ENCODE measurements at places on chromosomes 7 and 10.

GRCh38 chr10:101830322-101831168 lies 12.3 kb upstream of the OGA start:
- peaks cover 18% of the 10 kb centered on the region for H3K4me1 ChIP-seq
- H3K27ac ChIP-seq, result peak overlapping the region; percentile 66
- peak; percentile 86 for DNase-seq
- peaks cover 15% of the 10 kb centered on the region for H3K36me3 ChIP-seq
- H3K4me3 ChIP-seq, result no peak overlapping the region
- no peaks in the 10 kb centered on the region for H3K27me3 ChIP-seq

GRCh38 chr7:37312608-37313007 lies 136.1 kb downstream of the ELMO1 start:
- no peaks in the 10 kb centered on the region for H3K36me3 ChIP-seq
- H3K4me1 ChIP-seq, result peaks cover 4% of the 10 kb centered on the region
- H3K27ac ChIP-seq, result no peak overlapping the region
- DNase-seq, result no peak
- no peaks in the 10 kb centered on the region for H3K27me3 ChIP-seq

GRCh38 chr7:8975681-8976080 lies 542.3 kb downstream of the NXPH1 start:
- no peaks in the 10 kb centered on the region for H3K4me1 ChIP-seq
- no peak overlapping the region for H3K27ac ChIP-seq
- H3K4me3 ChIP-seq, result no peak overlapping the region
- DNase-seq, result no peak
- H3K36me3 ChIP-seq, result no peaks in the 10 kb centered on the region

DNA sequence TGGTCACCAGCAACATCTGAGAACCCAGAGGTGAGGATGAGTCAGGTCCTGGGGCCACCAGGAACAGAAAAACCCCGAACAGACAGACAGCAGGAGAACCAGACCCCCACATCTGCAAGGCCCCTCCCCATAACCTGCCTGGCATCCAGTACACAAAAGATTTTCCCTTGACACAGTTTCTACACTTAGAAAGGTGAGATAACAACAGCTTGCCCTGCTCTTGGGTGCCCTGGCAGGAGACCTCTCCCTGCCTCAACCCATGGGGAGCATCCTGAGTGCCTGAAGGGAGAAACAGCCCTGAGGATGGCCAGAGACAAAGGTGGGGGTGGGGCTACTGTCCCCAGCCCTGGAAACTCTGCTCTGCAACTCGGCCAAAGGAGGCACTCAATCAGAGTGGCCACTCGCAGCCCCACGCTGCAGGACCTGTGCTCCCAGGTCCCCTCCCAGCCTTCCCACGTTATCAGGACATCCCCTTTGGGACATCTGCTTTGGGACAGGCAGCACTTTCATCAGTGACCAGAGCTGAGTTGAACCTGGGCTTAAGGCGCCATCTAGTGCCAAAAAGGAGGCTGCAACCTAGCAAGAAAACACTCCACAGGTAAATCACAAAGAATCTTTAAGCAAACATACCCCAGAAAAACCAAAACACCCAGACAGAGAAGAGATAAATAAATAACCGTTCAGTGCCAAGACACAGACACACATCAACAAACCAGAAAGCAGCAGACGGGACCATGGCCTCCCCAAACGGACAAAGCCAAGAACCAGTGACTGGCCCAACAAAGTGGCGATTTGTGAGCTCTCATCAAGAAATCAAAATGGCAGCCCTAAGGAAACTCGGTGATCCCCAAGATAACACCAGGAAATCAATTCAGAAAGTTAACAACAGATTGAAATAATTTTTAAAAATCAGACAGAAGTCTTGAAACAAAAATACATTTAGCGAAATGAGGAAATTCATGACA lies 233.7 kb downstream of the PTPRN2 start:
- no peak overlapping the region for H3K27ac ChIP-seq
- H3K36me3 ChIP-seq, result no peaks in the 10 kb centered on the region
- no peak overlapping the region for H3K4me3 ChIP-seq
- peak; percentile 51 for DNase-seq
- peaks cover 30% of the 10 kb centered on the region for H3K27me3 ChIP-seq

DNA sequence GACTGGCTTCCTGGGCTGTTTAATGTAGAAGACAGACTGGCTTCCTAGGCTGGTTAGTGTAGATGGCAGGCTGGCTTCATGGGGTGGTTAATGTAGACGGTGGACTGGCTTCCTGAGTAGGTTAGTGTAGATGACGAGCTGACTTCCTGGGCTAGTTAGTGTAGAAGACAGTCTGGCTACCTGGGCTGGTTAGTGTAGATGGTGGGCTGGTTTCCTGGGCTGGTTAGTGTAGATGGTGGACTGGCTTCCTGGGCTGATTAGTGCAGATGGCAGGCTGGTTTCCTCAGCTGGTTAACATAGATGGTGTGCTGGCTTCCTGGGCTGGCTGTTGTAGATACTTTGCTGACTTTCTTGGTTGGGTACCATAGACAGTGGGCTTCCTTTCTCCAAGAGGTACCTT lies 122.9 kb upstream of the PPP2R2D start:
- H3K4me1 ChIP-seq, result no peaks in the 10 kb centered on the region
- no peak overlapping the region for H3K27ac ChIP-seq
- no peak for DNase-seq
- no peak overlapping the region for H3K4me3 ChIP-seq
- no peaks in the 10 kb centered on the region for H3K36me3 ChIP-seq

GRCh38 chr7:116968631-116969030 lies 15.3 kb downstream of the ST7 start:
- peaks cover 1% of the 10 kb centered on the region for H3K4me1 ChIP-seq
- no peaks in the 10 kb centered on the region for H3K27me3 ChIP-seq
- DNase-seq, result no peak

GRCh38 chr7:127900732-127901685 lies 130.2 kb downstream of the LRRC4 start:
- H3K27me3 ChIP-seq, result no peaks in the 10 kb centered on the region
- H3K27ac ChIP-seq, result peak overlapping the region; percentile 40
- DNase-seq, result peak; percentile 18
- H3K4me3 ChIP-seq, result no peak overlapping the region

DNA sequence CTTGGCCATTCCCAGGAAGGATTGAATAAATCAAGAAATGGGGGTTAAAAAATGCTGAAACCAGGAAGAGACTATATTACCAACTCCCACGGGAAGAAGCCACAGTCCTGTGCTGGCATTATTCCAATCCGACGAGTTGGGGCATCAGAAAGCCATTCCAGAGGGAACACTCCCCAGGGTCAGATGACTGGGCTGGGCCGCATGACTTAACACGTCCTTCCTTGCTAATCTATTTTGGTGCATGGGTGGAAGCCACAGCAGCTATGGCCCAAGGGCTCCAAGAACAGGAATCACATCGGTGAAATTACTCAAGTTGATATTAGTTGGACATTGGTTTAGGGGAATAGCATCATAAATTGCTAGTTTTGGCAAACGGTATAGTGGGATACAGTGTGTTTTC lies 592.9 kb upstream of the NRP1 start:
- no peaks in the 10 kb centered on the region for H3K36me3 ChIP-seq
- no peaks in the 10 kb centered on the region for H3K27me3 ChIP-seq
- H3K27ac ChIP-seq, result no peak overlapping the region
- H3K4me3 ChIP-seq, result no peak overlapping the region

DNA sequence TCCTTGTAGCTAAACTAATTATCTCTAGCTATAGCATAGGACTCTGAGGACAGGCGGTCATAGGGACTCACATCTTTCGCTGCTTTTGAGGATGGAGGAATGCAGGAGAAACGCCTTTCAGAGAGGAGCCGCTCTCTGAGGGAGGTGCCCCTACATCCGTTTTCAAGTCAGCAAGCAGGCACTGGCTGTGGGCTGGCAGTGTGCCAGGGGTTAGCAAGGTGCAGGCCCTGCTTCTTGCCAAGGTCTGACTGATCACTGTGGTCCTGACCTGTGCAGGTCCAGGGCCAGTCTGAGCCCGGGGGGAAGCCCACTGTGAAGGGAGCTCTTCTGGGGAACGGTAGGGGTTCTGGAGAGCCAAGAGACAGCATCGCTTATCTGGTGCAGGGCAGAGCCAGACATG lies 89.4 kb downstream of the SH3PXD2A start:
- H3K36me3 ChIP-seq, result peaks cover 12% of the 10 kb centered on the region
- no peaks in the 10 kb centered on the region for H3K27me3 ChIP-seq
- H3K27ac ChIP-seq, result no peak overlapping the region
- DNase-seq, result no peak

- no peaks in the 10 kb centered on the region for H3K27me3 ChIP-seq
- no peaks in the 10 kb centered on the region for H3K36me3 ChIP-seq
- no peak overlapping the region for H3K4me3 ChIP-seq
- no peak overlapping the region for H3K27ac ChIP-seq
- no peaks in the 10 kb centered on the region for H3K4me1 ChIP-seq
Observed at GRCh38 chr7:148022832-148023231, 567.7 kb upstream of the C7orf33 start.

- H3K4me3 ChIP-seq, result no peak overlapping the region
- no peaks in the 10 kb centered on the region for H3K36me3 ChIP-seq
- no peak for DNase-seq
- H3K4me1 ChIP-seq, result no peaks in the 10 kb centered on the region
- no peak overlapping the region for H3K27ac ChIP-seq
Observed at GRCh38 chr10:36872702-36873393, 252.6 kb upstream of the ANKRD30A start.

- H3K4me1 ChIP-seq, result no peaks in the 10 kb centered on the region
- no peak for DNase-seq
- no peaks in the 10 kb centered on the region for H3K27me3 ChIP-seq
- no peak overlapping the region for H3K27ac ChIP-seq
Observed at GRCh38 chr7:156568258-156568657, 72.3 kb upstream of the RNF32 start.

DNA sequence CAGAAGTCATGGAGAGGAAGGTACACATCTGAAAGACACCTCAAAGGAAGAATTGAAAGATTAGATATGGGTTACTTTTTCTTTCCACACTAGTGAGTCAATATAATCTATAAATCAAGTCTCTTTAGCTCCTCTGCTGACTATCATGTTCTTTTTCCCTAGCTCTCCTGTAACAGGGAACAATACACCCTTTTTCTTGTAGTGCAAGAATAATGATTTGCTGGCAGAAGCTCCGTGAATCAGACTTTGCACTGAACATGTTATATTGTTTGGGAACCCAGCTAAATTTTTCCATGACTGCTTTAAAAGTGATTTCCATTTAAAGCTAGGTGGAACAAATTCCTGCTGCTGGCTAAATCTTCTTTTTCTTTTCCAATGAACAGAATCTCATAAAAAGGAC lies 756.6 kb upstream of the C7orf33 start:
- no peak overlapping the region for H3K4me3 ChIP-seq
- H3K36me3 ChIP-seq, result no peaks in the 10 kb centered on the region
- H3K4me1 ChIP-seq, result no peaks in the 10 kb centered on the region

DNA sequence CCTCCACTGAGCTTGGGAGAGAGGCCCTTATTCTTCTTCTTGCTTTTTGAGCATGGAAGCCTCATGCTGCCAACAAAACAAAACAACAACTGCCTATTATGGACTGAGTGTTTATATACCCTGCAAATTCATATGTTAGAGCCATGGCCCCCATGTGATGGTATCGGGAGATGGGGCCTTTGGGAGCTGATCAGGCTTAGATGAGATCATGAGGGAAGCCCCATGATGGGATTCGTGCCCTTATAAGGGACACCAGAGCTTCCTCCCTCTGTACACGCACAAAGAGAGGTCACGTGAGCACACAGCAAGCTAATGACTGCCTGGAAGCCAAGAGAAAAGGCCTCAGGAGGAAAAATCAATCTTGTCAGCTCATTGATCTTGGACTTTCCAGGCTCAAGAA lies 235.0 kb downstream of the FANK1 start:
- H3K27ac ChIP-seq, result no peak overlapping the region
- H3K27me3 ChIP-seq, result no peaks in the 10 kb centered on the region
- peaks cover 9% of the 10 kb centered on the region for H3K4me1 ChIP-seq
- H3K36me3 ChIP-seq, result no peaks in the 10 kb centered on the region
- no peak overlapping the region for H3K4me3 ChIP-seq

DNA sequence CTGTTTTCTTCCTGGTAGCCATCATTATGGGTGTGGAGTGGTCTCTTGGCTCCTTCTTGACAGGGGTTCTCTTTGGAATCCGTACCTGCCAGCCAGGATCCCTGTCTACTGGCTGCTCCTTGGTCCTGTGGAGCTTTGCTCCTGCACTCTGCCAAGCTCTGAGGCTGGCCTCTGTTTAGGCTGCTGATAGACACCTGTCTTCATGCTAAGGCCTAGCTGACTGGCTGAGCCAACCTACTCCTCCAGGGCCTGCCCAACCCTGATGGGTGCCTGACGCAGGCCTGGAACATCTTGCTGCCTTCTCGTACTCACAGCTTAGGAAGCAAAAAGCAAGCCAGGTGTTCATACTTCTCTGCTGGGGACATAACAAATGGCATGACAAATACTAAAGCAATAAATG lies 333.6 kb upstream of the ZNF32 start:
- no peaks in the 10 kb centered on the region for H3K4me1 ChIP-seq
- H3K36me3 ChIP-seq, result no peaks in the 10 kb centered on the region
- H3K27ac ChIP-seq, result no peak overlapping the region
- H3K27me3 ChIP-seq, result no peaks in the 10 kb centered on the region
- H3K4me3 ChIP-seq, result no peak overlapping the region

- H3K27me3 ChIP-seq, result no peaks in the 10 kb centered on the region
- DNase-seq, result no peak
- no peak overlapping the region for H3K4me3 ChIP-seq
- no peaks in the 10 kb centered on the region for H3K4me1 ChIP-seq
Observed at GRCh38 chr10:52609071-52609470, 163.5 kb downstream of the MBL2 start.

- no peak overlapping the region for H3K4me3 ChIP-seq
- no peaks in the 10 kb centered on the region for H3K27me3 ChIP-seq
- no peak for DNase-seq
- no peaks in the 10 kb centered on the region for H3K4me1 ChIP-seq
- no peak overlapping the region for H3K27ac ChIP-seq
Observed at GRCh38 chr7:30915751-30916150, 4.1 kb downstream of the AQP1 start.

- no peak overlapping the region for H3K4me3 ChIP-seq
- H3K4me1 ChIP-seq, result no peaks in the 10 kb centered on the region
- DNase-seq, result no peak
- no peaks in the 10 kb centered on the region for H3K36me3 ChIP-seq
- H3K27ac ChIP-seq, result no peak overlapping the region
Observed at GRCh38 chr7:49623943-49624342, 149.5 kb upstream of the VWC2 start.

DNA sequence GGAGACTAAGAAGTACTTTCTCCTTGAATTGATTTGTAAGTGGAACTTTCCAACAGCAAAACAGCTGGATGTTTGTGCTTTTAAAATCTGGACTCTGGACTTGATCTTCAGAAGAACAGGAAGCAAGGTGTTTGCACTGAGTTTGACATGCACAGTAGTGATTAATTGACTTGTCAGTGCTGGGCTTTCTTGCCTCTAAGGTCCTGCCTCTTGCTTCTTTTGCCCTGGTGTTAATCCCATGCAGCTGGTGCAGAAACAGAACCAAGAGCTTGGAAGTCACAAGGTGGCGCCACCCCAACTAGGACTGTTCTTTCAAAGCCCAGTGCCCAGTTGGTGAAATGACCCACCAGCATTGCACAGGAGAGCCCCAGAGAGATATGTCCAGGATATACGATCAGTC lies 66.8 kb upstream of the SEPHS1 start:
- no peak overlapping the region for H3K4me3 ChIP-seq
- peaks cover 4% of the 10 kb centered on the region for H3K27me3 ChIP-seq
- DNase-seq, result no peak
- no peak overlapping the region for H3K27ac ChIP-seq

GRCh38 chr7:151686016-151686766 lies 166.5 kb upstream of the RHEB start:
- H3K36me3 ChIP-seq, result no peaks in the 10 kb centered on the region
- H3K4me1 ChIP-seq, result peaks cover 9% of the 10 kb centered on the region
- no peak overlapping the region for H3K27ac ChIP-seq

All from neuronal stem cell (in vitro differentiated cells).